ENCODE measurements at places on chromosomes 4 and X.

DNA sequence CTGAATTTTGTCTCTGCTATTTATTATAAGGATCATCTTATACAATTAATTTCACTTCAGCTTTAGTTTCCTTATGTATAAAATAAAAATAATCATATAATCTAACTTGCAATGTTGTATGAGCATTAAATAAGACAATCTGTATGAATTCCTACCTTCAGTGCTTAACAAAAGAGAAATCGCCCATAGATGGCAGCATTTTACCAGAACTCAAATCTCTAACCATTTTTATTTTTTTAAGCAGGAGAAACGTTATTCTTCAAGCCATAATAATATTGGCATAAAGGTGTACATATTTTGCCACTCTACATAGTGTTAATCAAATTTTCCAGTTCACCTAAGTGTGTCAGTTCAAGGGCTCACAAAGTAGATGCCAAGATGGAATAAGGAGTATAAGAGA, 78.8 kb downstream of the TMEM47 start:
- no peak for DNase-seq

GRCh38 chr4:111979921-111980320, 165.3 kb upstream of the FAM241A start:
- DNase-seq, result no peak

DNA sequence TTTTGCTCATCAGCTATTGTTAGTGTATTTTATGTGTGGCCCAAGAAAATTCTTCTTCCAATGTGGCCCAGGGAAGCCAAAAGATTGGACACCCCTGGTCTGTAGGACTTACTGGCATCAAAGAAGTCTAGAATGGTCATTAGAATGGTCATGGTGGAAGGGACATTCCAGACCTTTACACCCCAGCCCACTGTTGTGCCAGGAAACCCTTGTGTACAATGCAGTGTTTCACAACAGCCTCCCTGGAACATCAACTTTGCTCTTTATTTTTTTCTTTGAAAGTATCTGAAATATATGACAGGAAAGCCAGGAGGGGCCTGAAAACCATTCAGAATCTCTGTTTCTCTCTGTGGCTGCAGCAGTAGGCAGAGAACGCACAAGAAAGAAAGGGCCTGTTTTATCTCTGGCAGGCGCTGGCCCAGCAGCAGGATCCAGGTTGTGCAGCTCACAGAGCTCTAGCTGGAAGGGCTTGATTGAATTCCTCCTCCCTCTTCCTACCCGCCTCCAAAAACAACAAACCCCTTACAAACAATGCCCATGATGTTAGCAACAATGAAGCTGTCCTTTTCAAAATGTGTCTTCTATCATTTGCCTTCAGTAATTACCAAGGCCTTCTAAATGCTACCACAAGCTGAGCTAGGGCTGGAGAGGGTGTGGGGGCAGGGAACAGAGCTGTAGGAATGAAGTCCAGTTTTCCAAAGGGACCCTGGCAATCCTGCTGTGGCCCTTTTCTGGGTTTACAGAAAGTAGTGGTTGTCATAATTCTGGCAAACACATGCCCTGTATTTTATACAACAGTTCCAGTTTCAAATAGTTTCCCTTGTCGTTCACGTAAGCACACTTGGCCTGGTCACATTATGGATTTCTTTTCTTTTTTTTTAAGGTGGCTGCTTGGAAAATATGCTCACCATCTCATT, 32.3 kb upstream of the TFDP3 start:
- DNase-seq, result no peak

DNA sequence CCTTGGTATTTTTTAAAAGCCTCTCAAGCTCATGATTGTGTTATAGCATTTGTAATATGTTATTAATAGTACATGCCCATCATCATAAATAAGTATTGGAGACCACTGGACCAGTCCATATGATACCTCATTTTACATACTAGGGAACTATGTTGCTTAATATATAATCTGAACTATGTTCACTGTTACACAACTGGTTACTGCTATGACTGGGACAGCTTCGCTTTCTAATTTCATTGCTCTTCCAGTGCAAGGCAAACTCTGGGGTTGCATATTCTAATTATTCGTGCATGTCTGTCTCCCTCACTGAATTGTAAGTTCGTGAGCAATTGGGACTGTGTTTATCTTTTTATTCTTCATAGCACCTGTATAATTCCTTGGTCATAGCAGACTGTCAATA, 330.5 kb downstream of the RAPGEF2 start:
- no peak for DNase-seq

DNA sequence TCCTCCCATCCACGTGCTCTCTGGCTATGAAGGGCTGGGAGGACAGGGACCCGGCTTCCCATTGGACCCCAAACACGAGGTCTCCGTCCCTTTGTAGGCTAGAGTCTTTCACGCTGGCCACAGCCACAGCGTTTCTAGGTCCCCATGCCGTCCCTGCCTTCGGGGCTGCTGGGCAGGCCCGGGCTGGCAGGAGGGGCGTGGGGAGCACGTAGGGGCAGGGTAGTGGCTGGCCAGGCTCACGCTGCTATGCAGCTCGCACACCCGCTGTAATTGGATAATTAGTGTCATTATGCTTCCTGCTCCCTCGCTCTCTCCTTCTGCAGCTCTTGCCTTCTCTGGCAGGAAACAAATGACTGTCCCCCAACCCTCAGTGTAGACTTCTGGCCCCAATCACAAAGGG, 9.8 kb downstream of the ATP2B3 start:
- no peak for DNase-seq

DNA sequence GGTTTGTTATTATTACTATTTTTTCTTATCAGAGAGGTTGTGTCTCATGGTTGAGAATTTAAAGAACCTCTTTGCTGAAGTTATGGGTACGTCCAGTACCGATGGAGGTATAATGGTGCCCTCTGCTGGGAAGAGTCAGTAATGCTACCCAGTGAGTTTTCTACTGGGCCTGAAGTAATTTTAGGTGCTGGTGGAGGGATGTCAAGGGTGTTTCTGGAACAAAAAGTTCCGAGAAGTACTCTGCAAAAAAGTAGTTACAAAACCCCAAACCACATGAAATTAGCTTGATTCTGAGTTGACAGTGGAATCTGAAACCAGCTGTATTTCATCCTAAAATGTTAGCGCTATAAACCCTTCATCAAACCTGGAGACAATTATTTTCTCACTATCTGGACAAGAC, 102.5 kb upstream of the MID1 start:
- DNase-seq, result no peak

DNA sequence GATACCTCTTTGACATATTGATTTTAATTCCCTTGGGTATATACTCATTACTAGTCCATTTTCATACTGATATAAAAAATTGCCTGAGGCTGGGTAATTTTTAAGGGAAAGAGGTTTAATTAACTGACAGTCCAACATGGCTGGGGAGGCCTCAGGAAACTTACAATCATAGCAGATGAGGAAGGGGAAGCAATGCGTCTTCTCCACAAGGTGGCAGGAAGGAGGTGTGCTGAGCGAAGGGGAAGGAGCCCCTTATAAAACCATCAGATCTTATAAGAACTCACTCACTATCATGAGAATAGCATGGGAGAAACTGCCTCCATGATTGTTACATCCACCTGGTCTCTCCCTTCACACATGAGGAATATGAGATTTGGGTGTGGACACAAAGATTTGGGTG, 42.4 kb downstream of the MSX1 start:
- DNase-seq, result no peak

- DNase-seq, result no peak
These were observed 6.7 kb downstream of the NUP62CL start for GRCh38 chrX:107199491-107199890.

GRCh38 chr4:104901438-104901837, 245.2 kb upstream of the TET2 start:
- DNase-seq, result no peak

DNA sequence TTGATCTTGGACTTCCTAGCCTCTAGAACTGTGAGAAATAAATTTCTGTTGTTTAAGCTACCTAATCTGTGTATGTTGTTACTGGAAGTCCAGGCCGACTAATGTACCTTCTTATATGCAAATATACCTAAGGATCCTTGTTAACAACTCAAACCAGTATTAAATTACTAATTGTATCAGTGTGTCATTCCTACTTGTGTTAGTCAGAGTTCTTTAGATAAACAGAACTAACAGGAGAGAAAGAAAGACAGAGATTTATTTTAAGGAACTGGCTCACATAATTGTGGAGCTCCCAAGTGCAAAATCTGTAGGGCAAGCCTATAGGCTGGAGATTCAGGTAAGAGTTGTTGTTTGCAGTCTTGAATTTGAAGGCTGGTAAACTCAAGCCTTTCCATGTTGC, 120.0 kb downstream of the ADGRL3 start:
- no peak for DNase-seq

- no peak for DNase-seq
These were observed 1.5 kb upstream of the DDX3X start for GRCh38 chrX:41332408-41333002.

DNA sequence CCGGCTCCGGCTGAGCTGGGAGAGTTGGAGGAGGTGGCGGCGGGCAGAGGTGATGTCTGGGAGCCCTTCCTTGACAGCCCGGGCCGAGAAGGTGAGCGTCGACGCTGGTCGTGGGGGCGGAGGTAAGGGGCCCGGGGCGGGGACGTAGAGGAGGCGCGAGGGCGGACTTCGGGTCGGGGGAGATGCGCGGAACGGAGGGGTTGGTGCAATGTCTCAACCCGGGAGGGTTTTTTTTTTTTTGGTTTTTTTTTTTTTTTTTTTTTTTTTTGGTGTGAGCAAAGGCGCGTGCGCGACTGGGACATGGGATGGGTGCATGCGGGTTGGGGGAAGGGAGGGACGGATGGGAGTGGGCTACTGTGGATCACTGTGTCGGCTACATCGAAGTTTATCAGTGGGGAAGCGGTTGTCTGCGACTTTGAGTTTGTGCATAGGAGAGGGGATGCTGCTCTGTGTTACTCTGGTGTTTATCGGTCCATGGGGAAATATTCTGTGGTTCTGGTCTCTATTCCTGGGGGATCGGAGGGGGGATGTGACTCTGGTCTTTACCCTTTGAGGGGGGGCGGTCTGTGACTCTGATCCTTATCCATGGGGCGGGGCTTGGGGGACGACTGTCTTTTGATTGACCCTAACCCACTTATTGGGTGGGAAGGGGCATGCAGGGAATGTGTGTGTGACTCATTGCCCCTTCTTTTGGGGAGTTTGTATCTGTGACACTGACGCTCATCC, 537 bp downstream of the RBM10 start:
- no peak for DNase-seq

DNA sequence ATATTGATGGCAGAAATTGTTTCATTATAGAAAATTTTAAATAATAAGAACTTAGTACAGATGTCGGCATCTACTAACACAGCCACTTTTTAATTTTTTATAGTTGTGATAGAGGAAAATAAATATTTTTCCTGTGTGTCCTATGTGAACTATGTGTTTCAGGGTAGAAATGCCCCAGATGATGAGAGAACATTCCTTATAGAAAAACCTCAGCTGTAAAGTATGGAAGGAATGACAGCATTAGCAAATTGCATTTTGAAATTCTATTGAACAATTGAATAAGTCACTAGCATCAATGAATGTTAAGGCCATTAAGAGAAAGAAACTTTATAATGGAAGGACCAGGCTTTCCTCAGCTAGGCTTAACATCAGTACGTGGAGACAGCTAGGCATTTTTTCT, 149.2 kb downstream of the CFAP299 start:
- DNase-seq, result no peak

DNA sequence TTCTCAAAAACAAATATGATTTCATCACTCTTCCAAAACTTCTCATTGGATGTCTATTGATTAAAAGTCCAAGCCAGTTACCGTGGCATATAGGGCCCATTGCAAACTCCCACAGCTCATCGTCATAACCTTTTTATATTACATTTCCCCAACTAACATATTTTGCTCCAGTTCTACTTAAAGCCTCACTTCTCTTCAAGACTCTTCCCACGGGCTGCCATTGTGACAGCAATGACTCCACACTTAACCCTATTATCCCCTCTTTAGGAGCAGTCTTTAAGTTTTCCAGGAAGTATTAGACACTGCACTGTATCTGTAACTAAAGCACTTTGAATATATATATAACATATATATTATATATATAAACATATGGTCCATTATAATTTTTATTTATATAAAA, 44.5 kb downstream of the DTHD1 start:
- DNase-seq, result no peak

- DNase-seq, result no peak
These were observed 71.4 kb upstream of the GPM6B start for GRCh38 chrX:13888284-13888683.
